ENCODE measurements at places on chromosomes 2 and 18.

GRCh38 chr2:120896901-120897300 lies 161.2 kb downstream of the GLI2 start:
- DNase-seq: no peak

- no peak for DNase-seq
Measured at GRCh38 chr2:96502891-96503636, 2.1 kb downstream of the NEURL3 start.

- DNase-seq: no peak
Measured at GRCh38 chr2:127220768-127221527, 849 bp upstream of the CYP27C1 start.

DNA sequence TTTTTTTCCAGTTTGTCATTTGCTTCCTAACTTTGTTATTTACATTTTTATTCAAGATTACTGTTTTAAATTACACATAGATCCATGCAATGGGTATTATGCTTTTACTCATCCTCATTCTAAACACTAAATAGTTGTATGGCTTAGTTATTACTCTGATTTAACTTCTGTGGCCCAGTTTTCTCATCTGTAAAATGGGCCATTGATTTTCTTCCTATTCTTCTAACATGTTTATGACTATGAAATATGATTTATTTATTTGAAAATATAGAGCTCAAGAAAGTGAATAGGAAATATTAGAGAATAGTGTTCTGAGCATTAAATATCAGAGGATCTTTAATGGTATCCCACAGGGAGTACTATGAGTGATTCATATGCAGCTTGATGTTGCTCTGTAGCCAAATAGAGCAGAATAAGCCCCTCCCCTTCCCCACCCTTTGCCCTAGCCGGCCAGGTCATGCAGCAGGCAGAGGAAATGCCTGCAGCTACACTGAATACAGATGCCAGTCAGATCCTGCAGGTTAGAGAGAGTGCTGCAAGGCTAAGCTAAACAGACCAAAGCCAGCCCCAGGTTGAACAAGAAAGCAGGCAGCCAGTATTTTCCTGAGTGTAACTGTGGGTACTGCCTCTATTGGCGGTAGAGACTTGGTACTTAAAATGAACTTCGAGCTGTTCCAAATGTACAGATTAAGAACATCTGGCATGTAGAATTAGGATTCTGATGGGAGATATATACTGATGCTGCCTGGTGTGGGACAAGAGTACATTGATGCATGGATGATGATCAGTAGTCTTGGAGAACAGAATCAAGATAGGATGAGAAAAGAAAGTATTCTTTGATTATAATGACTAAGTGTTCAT lies 11.7 kb upstream of the ACYP2 start:
- peak; percentile 87 for DNase-seq

DNA sequence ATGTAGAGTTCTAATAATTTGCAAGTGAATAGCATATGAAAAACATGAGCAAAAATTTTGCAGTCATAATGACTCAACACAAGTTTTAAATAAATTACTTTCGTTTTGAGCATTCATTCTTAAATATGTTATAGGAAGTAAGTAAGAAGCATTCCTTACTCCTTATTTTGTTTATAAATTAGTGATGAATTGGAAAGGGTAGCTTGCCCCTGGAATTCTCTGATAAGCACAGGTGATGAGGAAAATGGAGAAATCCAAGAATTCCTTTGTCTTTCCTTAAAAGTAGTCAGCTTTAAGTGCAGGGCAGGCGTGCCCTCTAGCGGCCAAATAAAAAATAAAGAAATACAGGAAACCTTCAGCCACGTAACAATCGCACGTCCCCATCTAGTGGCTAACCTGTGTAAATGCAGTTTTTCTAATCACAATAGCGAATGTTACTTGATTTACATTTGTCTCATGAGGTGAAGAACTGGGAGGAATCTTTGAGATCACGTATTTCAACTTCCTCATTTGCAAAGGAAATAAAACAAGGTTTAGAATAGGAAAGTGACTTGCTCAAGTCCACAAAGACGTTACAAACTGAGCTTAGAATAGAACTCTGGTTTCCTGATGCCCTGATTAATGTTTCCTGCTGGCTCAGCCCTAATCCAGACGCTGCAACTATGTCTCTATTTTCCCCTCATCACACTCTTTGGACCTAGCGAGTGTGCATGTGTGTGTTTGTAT lies 47.2 kb upstream of the ZNG1B start:
- peak; percentile 89 for DNase-seq

DNA sequence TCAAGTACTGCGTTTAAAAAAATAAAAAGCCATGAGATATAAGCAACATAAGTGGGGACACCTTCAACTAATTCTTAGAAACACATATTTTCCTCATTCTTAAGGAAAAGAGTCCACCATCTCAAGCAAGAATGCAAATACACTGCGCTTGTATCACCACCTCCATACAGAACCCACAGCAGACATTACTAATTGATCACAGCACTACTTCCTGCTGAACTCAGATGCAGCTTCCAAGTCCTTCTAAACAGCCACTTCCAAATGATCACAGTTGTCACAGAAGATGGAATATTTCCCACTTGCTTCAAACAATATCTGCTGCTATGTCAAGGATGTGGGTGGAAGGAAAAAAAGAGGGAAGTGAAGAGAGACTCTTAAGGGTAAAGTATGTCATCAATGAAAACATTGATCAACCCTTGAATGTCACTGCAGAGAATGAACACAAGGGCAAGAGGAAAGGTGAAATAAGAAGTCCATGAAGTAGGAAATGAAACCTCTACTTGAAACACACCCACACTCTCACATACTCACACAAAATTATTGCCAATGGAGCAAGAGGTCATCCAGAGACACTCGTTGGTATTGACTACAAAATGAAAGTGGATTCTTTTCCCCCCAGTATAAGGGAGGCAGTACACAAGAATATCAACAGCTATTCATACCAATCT lies 22.1 kb downstream of the TGFA start:
- DNase-seq: no peak

GRCh38 chr2:172087207-172087779 lies 2.0 kb downstream of the DLX1 start:
- DNase-seq: no peak

- DNase-seq: no peak
Measured at GRCh38 chr18:77039196-77040130, 93.1 kb downstream of the MBP start.

GRCh38 chr2:28821295-28821958 lies 10.8 kb downstream of the SPDYA start:
- DNase-seq: peak; percentile 82
